Suppressor macrophage treated with lipopolysaccharide for 4 hours (primary cell): ENCODE measurements at places on chromosomes 13 and 19.

DNA sequence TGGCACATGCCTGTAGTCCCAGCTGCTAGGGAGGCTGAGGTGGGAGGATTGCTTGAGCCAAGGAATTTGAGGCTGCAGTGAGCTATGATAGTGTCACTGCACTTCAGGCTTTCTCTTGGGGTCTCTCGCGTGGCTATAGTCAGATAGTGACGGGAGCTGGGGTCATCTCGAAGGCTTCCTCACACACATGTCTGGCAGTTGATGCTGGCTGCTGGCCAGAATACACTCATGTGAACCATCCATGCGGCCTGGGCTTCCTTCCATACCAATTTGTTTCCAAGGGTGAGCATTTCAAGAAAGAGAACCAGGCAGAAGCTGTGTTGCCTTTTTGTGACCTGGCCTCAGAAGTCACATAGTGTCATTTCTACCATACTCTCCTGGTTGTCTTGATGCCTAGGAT, 26.4 kb downstream of the LEUTX start:
- no peak for DNase-seq

- DNase-seq = peak; percentile 17
Measured at GRCh38 chr19:49599378-49600295, 8.7 kb downstream of the PRR12 start.

DNA sequence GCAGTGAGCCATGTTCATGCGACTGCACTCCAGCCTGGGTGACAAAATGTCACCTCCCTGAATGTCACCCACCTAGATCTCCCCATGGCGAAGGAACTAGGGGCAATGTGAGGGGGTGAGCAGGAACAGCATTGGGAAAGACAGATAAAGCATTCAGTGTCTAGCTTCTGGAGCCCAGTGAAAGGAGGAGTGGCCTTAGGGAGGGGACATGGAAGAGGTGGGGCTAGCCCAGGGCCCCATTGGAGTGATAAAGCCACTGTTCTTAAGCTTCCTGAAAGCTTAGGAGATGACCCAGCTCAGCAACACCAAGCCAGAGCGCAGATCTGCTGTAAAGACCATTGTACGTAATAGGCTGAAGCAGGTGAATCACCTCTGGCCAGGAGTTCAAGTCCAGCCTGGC, 13.0 kb upstream of the KCNN1 start:
- no peak for DNase-seq

- DNase-seq = no peak
Measured at GRCh38 chr19:10503002-10503789, at the start of gene KEAP1. KEAP1 (minus strand) TSS chr19:10503356; CDS start chr19:10500033, 3,323 bp downstream.

GRCh38 chr13:44734201-44734707, 158.1 kb upstream of the TSC22D1 start:
- DNase-seq = no peak

DNA sequence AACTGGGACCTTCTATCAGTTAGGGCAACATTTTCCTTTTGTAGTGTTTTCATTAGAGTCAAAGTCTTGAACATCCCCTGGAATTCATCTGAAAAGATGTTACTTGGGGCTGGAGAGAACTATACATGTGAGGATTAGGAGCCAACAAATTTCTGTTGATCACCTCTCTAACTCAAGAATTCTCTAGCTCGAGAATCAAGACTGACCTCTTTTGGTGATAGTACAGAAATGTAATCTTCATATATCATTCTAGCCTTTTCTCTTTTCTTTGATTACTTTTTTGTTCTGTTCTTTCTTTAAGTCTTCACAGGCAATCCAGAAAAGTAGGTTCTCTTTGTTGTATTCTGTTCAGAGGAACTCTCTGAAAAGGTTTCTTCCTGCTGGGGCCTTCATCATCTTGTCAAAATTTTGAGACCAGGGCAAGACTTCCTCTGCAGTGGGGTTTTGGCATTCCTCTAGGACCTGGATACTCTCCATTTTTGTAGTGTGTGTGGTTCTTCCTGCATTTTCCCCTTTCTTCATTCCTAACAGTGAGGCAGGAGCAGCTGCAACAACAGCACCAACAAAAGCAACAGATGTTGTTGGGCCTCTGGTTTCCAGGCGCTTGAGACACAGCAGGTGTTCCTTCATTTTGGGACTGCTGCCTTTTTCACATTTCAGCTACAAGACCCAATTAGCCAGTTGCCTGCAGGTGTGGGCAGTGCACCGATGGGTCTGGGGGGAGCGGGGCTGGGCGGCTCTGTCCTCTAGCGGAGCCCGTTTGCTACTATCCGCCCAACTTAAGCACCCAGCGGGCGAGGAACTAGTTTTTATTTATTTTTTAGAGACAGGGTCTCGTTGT, 26.2 kb downstream of the ELF1 start:
- no peak for DNase-seq

GRCh38 chr13:109816112-109816807, 29.9 kb upstream of the IRS2 start:
- DNase-seq = no peak

- no peak for DNase-seq
Measured at GRCh38 chr13:93004919-93005318, 221.7 kb upstream of the GPC6 start.

GRCh38 chr19:10835089-10835753, 791 bp downstream of the TMED1 start:
- no peak for DNase-seq
